Activated T-helper 2 cell treated with anti-CD3 and anti-CD28 coated beads, Interferon-gamma antibody, Interleukin-2, Interleukin-4, amounts not matched to agents 10 μg/mL and 5 μg/mL and 100 μg/mL, durations not matched to agents 14 hours and 24 hours and 36 hours (primary cell): ENCODE measurements at places on chromosomes 7 and 10. TPM values are rescaled to one million over a fixed set of nuclear protein-coding genes. Genes with fewer than 3 reads are reported as not detected.

NKX1-2 gene
- total RNA-seq = not detected in 2 replicates

- no peaks in the 10 kb centered on the region for H3K36me3 ChIP-seq
- H3K27ac ChIP-seq = no peak overlapping the region
- DNase-seq = no peak
- no peaks in the 10 kb centered on the region for H3K4me1 ChIP-seq
These were observed 353.9 kb upstream of the MEOX2 start for GRCh38 chr7:16040346-16040745.

GRCh38 chr7:45027774-45028114, 27.7 kb downstream of the CCM2 start:
- H3K27me3 ChIP-seq = no peaks in the 10 kb centered on the region
- peak overlapping the region; percentile 83 for H3K27ac ChIP-seq
- H3K36me3 ChIP-seq = peaks cover 65% of the 10 kb centered on the region
- H3K4me1 ChIP-seq = peaks cover 71% of the 10 kb centered on the region
- DNase-seq = no peak

HOXA7 gene
- total RNA-seq = not detected in 2 replicates

- H3K4me1 ChIP-seq = no peaks in the 10 kb centered on the region
- no peak overlapping the region for H3K4me3 ChIP-seq
- no peaks in the 10 kb centered on the region for H3K36me3 ChIP-seq
- no peaks in the 10 kb centered on the region for H3K27me3 ChIP-seq
These were observed 154.5 kb upstream of the MAGI2 start for GRCh38 chr7:79608005-79608404.

DNA sequence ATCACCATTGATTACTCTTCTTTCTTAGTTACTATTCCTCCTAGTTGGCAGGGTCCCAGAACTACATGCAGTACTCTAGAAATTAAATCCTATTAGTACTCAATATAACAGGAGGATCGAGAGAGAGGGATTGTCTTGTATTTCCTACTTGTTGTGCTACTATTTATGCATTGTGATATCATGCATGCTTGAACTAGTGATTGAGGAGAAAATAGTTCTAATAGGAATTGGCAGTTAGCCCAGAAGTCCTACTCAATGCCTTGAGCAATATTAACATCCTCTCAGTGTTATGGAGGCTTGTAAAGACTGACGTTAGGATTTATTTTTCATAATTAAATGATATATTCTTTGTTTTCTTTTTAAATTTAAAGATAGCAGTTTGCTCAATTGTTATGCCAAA, 67.4 kb downstream of the FOXP2 start:
- no peak overlapping the region for H3K4me3 ChIP-seq
- no peak for DNase-seq
- H3K27me3 ChIP-seq = no peaks in the 10 kb centered on the region
- H3K4me1 ChIP-seq = no peaks in the 10 kb centered on the region
- no peaks in the 10 kb centered on the region for H3K36me3 ChIP-seq

ALOX5 gene
- total RNA-seq = 0.21 and 0.32 TPM in 2 replicates

HOXA1 gene
- total RNA-seq = 0.11 and 0.16 TPM in 2 replicates

GRCh38 chr10:48802611-48803071, 118.0 kb downstream of the WDFY4 start:
- H3K27ac ChIP-seq = no peak overlapping the region
- H3K36me3 ChIP-seq = peaks cover 10% of the 10 kb centered on the region
- H3K4me3 ChIP-seq = no peak overlapping the region

GRCh38 chr7:47538846-47539311, 43.0 kb downstream of the TNS3 start:
- H3K27me3 ChIP-seq = peaks cover 14% of the 10 kb centered on the region
- H3K4me3 ChIP-seq = no peak overlapping the region
- H3K27ac ChIP-seq = no peak overlapping the region
- no peak for DNase-seq
- H3K4me1 ChIP-seq = no peaks in the 10 kb centered on the region

NPY4R2 gene
- total RNA-seq = not detected in 2 replicates

C10orf143 gene
- total RNA-seq = 3.1 and 4.5 TPM in 2 replicates

PAPOLB gene
- total RNA-seq = not detected in 2 replicates

- H3K4me1 ChIP-seq = peaks cover 5% of the 10 kb centered on the region
- H3K36me3 ChIP-seq = no peaks in the 10 kb centered on the region
- H3K4me3 ChIP-seq = peak overlapping the region; percentile 21
- H3K27me3 ChIP-seq = peaks cover 45% of the 10 kb centered on the region
- DNase-seq = no peak
These were observed 1.3 kb upstream of the ACHE start for GRCh38 chr7:100896732-100897608.

DNA sequence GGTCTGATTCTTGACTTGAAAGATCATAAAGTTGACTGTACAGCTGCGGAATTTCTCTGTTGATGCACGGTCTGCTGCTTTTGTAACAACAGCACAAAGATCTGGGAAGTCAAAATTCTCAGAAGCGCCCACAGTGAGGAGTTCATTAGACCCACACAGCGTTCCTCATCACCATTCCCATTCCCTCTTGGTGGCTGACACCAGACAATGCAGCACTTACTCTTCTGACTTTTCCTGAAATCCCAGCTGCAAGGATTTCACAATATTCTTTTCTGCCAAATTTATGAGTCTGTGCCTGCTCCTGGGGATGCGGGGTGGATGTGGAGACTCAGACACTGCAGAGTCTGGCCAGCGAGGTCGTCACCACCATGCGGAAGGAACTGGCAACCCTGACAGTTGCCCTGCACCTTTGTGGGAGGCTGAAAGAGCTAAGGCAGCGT, 233.9 kb downstream of the FANK1 start:
- H3K4me3 ChIP-seq = no peak overlapping the region
- no peaks in the 10 kb centered on the region for H3K4me1 ChIP-seq
- DNase-seq = no peak

GRCh38 chr7:50663396-50664102, 98.3 kb upstream of the DDC start:
- no peak overlapping the region for H3K4me3 ChIP-seq
- H3K36me3 ChIP-seq = no peaks in the 10 kb centered on the region
- no peak overlapping the region for H3K27ac ChIP-seq

- peak overlapping the region; percentile 37 for H3K4me3 ChIP-seq
- DNase-seq = no peak
- H3K27me3 ChIP-seq = no peaks in the 10 kb centered on the region
These were observed 37.2 kb downstream of the APBB1IP start for GRCh38 chr10:26475386-26475785.

DNA sequence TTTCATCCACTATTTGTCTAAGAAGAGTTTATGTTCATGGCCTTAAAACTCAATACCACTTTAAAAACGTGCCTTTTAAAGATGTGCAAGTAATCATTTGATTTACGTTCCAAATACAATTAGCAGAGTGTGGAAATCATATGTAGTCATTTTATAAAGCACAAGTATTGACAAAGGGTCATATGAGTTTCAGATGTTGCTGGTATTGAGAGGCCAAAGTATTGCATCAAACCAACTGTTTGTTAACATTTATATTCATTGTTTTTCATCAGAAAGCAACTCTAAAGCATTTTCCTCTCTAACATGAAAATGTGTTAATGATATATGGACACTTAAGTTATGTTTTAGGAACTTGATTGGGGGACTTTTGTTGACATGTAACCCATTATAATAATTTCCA, 11.5 kb upstream of the TSGA13 start:
- no peak overlapping the region for H3K27ac ChIP-seq
- no peak overlapping the region for H3K4me3 ChIP-seq
- no peak for DNase-seq
- H3K4me1 ChIP-seq = no peaks in the 10 kb centered on the region
- H3K27me3 ChIP-seq = peaks cover 6% of the 10 kb centered on the region

DNA sequence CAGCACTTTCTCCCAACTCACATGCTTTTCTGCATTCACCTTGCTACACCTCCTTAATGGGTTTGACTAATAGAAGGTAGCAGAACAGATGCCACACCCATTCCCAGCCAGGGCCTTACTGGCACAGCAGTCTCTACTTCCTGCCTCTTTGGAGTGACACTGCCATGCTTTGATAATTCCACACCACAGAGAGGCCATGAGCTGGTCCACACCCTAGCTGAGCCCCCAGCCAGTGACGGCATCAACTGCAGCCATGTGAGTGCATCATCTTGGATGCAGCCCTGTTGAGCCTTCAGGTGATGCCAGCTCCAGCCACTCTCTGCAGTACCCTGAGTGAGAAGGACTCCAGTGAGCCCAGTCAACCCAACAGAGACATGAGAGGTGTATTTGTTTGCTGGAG, 27.5 kb upstream of the EZH2 start:
- H3K36me3 ChIP-seq = no peaks in the 10 kb centered on the region
- peaks cover 67% of the 10 kb centered on the region for H3K4me1 ChIP-seq
- no peak for DNase-seq
- no peaks in the 10 kb centered on the region for H3K27me3 ChIP-seq
- H3K4me3 ChIP-seq = no peak overlapping the region
- no peak overlapping the region for H3K27ac ChIP-seq

GRCh38 chr10:12340937-12341336, 8.4 kb upstream of the CAMK1D start:
- no peak for DNase-seq
- no peak overlapping the region for H3K4me3 ChIP-seq
- H3K4me1 ChIP-seq = peaks cover 5% of the 10 kb centered on the region
- no peaks in the 10 kb centered on the region for H3K36me3 ChIP-seq
- H3K27me3 ChIP-seq = peaks cover 37% of the 10 kb centered on the region

GRCh38 chr10:97686301-97686961, 610 bp downstream of the AVPI1 start:
- H3K36me3 ChIP-seq = no peaks in the 10 kb centered on the region
- H3K27me3 ChIP-seq = no peaks in the 10 kb centered on the region
- no peak overlapping the region for H3K27ac ChIP-seq
- peak overlapping the region; percentile 75 for H3K4me3 ChIP-seq

DNA sequence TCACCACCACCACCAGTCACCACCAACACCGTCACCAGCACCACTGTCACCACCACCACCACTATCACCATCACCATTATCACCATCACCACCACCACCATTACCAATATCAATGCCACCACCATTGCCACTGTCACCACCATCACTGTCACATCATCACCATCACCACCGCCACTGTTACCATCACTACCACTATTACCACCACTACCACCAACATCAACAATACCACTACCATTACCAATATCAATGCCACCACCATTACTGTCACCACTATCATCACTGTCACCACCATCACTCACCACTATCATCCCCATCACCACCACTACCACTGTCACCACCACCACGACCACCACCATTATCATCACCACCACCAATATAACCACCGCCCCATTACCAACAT, 14.0 kb upstream of the DENND2A start:
- peaks cover 18% of the 10 kb centered on the region for H3K27me3 ChIP-seq
- no peaks in the 10 kb centered on the region for H3K36me3 ChIP-seq
- peaks cover 20% of the 10 kb centered on the region for H3K4me1 ChIP-seq

DNA sequence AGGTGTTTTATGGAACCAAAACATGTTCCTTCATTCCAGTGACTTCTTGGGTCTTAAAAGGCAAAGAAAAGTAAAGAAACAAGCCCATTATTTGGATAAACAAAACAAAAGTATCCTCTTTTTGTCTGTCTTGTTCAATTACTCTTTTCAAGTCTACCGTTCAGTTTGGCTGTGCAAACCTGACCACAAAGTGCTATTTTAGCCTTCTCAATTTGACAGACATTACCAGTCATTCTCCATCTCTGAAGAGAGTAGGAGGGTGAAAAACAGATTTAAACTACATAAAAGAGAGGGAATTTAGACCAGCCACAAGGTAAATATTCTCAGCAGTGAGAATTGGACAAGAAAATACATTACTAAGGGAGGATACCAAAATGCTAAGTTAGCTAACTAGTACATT, 145.2 kb downstream of the GRM3 start:
- no peak overlapping the region for H3K4me3 ChIP-seq
- no peaks in the 10 kb centered on the region for H3K27me3 ChIP-seq
- H3K4me1 ChIP-seq = no peaks in the 10 kb centered on the region
- no peak overlapping the region for H3K27ac ChIP-seq
- no peaks in the 10 kb centered on the region for H3K36me3 ChIP-seq
- DNase-seq = no peak

PLPP4 gene
- total RNA-seq = not detected in 2 replicates

GRCh38 chr7:132193898-132194297, 382.4 kb downstream of the PLXNA4 start:
- DNase-seq = no peak
- no peak overlapping the region for H3K4me3 ChIP-seq
- H3K27me3 ChIP-seq = peaks cover 6% of the 10 kb centered on the region

RADIL gene
- total RNA-seq = 0.16 and 0.78 TPM in 2 replicates

- no peaks in the 10 kb centered on the region for H3K27me3 ChIP-seq
- no peak for DNase-seq
- no peaks in the 10 kb centered on the region for H3K36me3 ChIP-seq
- H3K4me1 ChIP-seq = no peaks in the 10 kb centered on the region
These were observed 277.1 kb downstream of the CACNA2D1 start for GRCh38 chr7:82166260-82167015.

GRCh38 chr7:75626954-75627353, 111.8 kb downstream of the HIP1 start:
- H3K4me3 ChIP-seq = no peak overlapping the region
- H3K36me3 ChIP-seq = peaks cover 3% of the 10 kb centered on the region
- H3K27me3 ChIP-seq = no peaks in the 10 kb centered on the region
- H3K27ac ChIP-seq = no peak overlapping the region
- no peak for DNase-seq

DNA sequence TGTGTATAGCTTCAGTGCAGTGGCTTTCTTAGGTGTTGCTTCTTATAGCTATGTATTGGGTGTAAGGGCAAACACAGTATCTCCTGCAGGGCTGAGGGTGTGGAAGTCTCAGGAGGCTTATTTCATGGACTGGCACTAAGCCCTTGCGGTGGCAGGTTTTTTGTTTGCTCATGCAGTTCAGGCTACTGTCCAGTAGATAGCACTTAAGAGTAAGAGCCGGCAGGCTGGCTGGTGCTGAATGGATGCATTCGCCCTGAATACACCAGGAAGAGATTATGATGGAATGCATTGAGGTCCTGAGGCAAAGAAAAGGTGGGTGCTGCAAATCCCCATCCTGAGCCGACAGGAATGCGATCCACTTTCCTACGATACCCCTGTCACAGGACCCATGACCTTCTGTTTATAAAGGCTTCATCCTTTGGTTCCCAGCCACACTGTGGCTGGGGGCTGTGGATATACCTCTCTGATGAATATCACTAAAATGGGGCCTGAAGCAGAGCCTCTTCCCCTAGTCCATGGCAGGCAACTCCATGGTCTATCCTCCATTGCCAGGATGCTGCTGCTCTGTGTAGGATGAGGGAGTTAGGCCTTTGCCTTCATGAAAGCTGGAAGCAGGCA, 44.9 kb downstream of the ANXA8 start:
- H3K27me3 ChIP-seq = peaks cover 25% of the 10 kb centered on the region
- H3K27ac ChIP-seq = no peak overlapping the region
- H3K4me3 ChIP-seq = no peak overlapping the region
- no peak for DNase-seq

TAS2R5 gene
- 0.60 and 0.62 TPM in 2 replicates for total RNA-seq

- DNase-seq = no peak
- no peak overlapping the region for H3K27ac ChIP-seq
- no peak overlapping the region for H3K4me3 ChIP-seq
- peaks cover 5% of the 10 kb centered on the region for H3K27me3 ChIP-seq
These were observed 213.6 kb upstream of the TBX20 start for GRCh38 chr7:35467456-35467978.

- H3K27me3 ChIP-seq = peaks cover 4% of the 10 kb centered on the region
- H3K27ac ChIP-seq = no peak overlapping the region
- no peak overlapping the region for H3K4me3 ChIP-seq
- no peaks in the 10 kb centered on the region for H3K36me3 ChIP-seq
These were observed 103.9 kb downstream of the WDFY4 start for GRCh38 chr10:48788554-48788953.

GRCh38 chr10:126565441-126565840, 105.1 kb downstream of the C10orf90 start:
- H3K27ac ChIP-seq = no peak overlapping the region
- no peaks in the 10 kb centered on the region for H3K4me1 ChIP-seq
- no peak overlapping the region for H3K4me3 ChIP-seq
- no peaks in the 10 kb centered on the region for H3K36me3 ChIP-seq
- no peak for DNase-seq
